ENCODE measurements at places on chromosomes 1 and 21.
A peak's percentile ranks its signal among the peaks of the same experiment; 100 is the strongest.

DNA sequence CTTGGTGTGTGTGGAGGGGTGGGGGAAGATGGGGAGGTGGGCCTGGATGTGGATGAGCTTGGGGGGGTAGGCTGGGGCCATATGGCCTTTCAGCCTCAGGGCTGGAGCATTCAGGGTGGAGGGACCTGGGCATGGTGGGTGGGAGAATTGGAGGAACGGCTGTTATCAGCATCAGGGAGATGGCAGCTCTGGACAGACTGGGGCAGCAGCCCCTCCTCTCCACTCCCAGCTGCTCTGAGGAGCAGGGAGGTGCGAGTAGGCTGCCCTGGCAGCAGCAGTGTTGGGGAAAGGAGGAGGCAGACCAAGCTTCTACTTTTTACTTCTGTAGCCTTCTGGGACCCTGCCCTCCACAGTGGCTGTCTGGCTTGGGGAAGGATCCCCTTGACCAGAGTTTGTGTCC, 10.2 kb downstream of the PPFIA4 start:
- no peak for DNase-seq

- DNase-seq: peak; percentile 45
These were observed 5.3 kb downstream of the E2F2 start for GRCh38 chr1:23525558-23526250.

DNA sequence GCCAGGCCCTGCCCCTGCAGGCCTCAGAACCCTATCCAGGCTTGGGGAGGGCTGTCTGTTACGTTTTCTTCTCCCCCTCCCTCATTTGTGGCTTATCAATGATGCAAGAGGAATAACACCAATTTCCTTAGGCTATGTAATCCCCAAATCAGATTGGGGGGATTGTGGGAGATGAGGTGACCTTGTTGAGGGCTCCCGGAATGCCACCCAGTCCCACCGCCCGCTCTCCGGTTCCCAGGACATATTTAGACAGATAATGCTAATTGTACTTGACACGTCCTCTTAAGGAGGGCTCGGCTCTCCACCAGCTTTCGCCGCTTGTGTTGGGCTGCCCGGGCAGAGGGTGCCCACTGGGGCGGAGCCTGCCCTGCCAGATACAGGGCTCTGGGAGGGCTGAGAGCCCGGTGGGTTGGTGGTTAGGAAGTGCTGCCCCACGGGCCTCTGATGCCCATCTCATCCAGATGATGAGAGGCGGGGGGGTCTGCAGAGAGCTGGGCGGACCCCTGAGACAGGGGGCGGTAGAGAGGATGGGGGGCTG, 90.0 kb downstream of the CASZ1 start:
- DNase-seq: no peak

- no peak for DNase-seq
These were observed 35.1 kb downstream of the RNF2 start for GRCh38 chr1:185080422-185080821.

- no peak for DNase-seq
These were observed 2.8 kb downstream of the REG4 start for GRCh38 chr1:119808491-119808890.

GRCh38 chr1:7948960-7949359, 8.3 kb upstream of the TNFRSF9 start:
- DNase-seq: no peak

DNA sequence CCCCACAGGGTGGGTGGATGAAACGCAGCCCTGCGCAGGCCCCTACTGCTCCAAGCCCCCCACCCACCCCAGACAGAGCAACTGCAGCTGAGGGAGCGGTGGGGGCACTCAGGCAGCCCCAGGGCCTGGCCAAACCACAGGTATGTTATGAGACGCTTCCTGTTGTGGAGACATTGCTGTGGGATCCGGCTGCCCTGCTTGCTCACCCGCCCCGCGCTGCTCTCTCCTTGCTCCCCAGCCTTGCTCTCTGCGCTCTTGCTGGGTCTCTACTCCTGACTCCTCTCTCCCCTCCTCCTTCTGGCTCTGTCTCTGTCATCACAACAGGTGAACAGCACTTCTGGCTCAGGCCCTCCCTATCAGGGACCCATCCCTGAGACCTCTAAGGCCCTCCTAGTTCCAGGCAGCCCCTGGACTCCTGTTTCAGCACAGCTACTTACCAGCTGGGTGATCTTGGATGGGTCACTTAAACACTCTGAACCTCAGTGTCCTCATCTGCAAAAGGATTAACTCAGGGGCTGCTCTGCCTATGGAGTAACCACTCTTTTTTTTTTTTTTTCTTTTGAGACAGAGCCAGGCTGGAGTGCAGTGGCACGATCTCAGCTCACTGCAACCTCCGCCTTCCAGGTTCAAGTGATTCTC, 15.9 kb downstream of the COL8A2 start:
- no peak for DNase-seq

DNA sequence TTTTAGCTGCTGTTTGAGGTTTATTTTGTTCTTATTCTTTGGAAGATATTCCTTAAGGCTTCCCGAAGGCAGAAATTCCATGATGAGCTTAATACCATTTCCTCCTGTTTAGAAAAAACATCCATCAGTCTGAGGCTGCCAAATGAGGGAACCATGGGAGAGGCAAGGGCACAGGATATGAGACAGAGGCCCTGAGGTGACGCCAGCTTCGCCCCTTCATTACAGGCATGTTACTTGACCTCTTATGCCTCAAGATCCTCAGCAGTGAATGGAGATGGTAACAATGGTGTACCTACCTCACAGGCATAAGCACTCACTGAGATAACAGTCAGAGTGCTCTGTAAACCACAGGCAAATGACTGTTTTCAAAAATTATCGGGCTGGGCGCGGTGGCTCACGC, 93.6 kb downstream of the RAVER2 start:
- no peak for DNase-seq

- DNase-seq: no peak
These were observed 748.6 kb upstream of the ADGRL2 start for GRCh38 chr1:81052162-81052561.

DNA sequence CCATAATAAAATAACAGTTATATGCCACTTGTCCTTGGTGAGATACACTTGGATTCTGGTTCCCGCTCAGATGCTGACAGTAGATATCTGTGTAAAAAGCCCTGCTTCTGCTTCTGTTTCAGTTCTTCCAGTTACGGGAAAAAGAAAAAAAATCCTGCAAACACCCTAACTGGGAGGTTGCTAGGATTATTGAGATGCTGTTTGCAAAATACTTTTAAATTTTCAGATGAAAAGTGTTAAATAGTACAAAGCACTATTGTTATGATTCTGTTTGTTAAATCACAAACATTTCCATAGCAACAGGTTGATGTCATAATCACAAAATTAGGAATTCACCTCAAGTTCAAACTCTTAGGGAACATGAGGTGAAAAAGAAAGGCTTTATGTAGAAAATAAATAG, 232.3 kb downstream of the HMCN1 start:
- DNase-seq: no peak

DNA sequence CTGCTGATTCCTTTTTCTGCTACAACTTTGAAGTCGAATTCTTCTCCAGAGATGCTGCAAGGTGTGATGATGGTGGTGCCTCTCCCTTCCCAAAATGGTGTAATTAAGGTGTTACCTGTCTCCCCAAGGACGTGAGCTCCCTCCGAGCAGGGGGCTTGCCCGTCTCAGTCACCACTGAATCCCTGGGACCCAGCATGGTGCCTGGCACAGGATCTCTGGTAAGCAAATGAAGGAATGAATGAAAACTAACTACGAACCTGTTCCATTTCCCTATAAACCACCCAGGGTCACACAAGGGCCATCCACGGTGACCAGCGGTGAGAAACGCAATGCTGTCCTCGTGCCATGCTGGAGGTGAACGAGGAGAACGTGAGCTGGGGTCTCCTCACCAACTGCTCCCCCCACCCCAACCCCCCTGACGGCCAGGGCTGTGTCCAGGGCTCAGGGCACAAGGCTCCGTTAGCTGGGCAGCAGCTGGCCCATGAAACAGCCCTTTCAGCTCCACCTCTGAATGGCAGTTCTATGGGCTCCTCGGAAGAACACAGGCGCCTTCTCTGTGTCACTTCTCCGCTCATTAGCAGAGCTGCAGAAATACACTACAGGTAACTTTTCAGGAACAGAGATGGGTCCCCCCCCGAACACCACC, 2.2 kb upstream of the MATN1 start:
- DNase-seq: no peak

DNA sequence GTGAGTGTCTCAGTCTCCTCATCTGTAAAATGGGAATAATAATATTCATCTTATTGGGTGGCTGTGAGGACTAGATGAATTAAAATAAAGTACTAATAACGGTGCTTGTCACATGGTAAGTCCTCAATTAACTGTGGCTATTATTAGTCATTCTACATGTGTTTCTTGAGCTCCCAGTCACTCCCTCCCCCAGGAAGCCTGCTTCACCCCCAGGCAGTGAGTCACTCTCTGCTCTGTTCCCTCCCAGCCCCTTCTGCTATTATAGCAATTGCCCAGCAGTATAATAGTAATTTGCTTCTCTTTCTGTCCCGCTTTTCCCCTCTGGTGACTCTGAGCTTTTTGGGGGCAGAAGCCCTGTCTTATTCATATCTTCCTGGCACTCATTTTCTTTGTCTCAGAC, 102.0 kb downstream of the BEND5 start:
- no peak for DNase-seq

- DNase-seq: no peak
These were observed 609 bp downstream of the RWDD2B start for GRCh38 chr21:29018540-29018939.

DNA sequence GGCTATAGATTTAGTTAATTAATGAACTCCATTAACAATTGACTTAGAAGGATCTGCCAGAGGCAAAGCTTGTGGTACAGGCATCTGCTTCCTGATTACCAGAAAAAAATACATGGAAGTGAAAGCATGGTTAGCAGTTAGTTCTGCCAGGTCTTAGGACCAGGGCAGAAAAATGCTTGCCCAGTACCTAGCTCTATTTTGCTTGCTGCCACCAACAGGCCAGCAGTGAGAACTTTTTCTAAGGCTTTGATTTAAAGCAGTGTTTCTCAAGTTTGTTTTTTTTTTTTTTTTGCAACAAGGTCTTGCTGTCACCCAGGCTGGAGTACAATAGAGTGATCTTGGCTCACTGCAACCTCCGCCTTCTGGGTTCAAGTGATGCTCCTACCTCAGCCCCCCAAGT, 16.4 kb upstream of the MTF1 start:
- DNase-seq: peak; percentile 18

GRCh38 chr1:158227904-158228623, 26.2 kb upstream of the CD1A start:
- DNase-seq: no peak

- no peak for DNase-seq
These were observed 482.6 kb downstream of the TTLL7 start for GRCh38 chr1:83516369-83516768.

- no peak for DNase-seq
These were observed 21.8 kb downstream of the ACTA1 start for GRCh38 chr1:229412056-229412455.

- DNase-seq: no peak
These were observed 22.3 kb upstream of the CASQ2 start for GRCh38 chr1:115790846-115791245.

GRCh38 chr1:201982082-201982622, 296 bp upstream of the RNPEP start:
- DNase-seq: peak; percentile 81

- DNase-seq: peak; percentile 37
These were observed 62.7 kb downstream of the PLPP3 start for GRCh38 chr1:56516539-56517252.

- no peak for DNase-seq
These were observed 97.8 kb upstream of the CHODL start for GRCh38 chr21:18146820-18147219.

- peak; percentile 32 for DNase-seq
These were observed 52.9 kb upstream of the ECE1 start for GRCh38 chr1:21342961-21343838.

GRCh38 chr1:80047791-80048190, 1041.3 kb upstream of the ADGRL4 start:
- DNase-seq: no peak

DNA sequence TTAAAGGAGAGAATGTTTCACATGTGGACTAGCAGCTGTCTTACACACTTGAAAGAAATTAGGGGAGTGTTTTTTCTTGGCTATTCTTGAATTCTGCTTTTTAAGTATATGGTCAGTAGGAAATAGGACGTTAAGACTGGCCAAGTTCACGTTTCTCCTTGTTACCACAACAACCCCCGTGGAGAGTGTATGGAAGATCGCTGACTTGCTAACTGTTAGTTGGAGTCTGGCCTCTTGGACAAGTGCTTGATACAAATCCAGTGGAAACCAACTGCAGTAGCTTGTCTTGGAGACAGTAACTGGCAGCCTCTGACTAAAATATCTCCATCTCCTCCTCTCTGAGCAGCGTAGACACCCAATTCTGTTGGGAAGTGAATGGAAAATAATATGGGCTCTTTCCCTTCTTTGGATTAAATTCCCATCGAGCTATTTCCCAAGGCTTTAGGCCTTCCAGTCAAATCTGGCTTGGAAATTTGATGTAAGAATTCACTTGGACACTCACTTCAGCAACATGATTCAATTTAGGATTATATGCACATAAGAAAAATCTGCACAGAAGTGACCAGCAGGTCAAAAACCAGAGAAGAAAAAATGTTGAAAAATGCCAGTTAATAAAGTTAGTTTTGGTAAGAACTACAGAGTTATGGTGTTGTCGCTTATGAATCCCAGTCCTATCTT, 3.6 kb upstream of the NFIA start:
- no peak for DNase-seq

GRCh38 chr1:19597496-19598309, 46.4 kb upstream of the NBL1 start:
- no peak for DNase-seq

DNA sequence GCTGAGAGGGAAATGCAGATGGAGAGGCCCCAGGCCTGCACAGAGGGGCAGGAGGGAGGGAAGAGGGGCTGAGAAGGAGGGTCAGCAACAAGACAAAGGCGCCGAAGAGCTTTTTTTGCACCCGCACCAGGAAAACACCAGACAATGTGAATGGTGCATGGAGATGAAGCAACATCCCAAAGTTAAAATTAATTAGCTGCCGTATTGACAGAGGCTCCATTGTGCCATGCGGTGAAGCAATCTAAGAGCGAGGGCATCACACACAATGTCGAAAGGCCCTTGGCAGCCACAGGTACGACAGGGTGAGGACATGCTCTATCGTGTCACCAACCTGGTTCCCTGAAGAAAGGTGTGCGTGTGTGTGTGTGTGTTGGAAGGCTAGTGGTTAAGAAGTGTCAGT, 41.2 kb downstream of the SSBP3 start:
- DNase-seq: no peak

DNA sequence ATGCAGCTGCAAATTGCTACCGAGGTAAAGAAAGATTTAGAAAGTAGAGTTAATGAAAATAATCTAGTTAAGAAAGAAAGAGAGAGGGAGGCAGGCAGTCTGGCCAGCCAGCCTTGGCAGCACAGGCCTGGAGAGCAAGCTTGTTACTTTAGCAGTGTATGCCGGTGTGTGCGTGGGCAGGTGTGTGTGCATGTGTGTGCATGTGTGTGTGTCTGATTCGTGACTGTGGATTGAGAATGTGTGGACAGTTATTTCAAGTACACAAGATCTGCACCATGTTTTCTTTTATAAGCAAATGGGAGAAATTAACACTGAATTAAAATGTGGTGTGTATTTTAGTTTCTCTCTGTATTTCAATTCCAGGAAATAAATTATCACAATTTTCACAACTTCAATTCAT, 211.6 kb downstream of the DSCAM start:
- DNase-seq: no peak

- DNase-seq: peak; percentile 84
These were observed at the start of gene DISC1 for GRCh38 chr1:231626535-231626950. Gene DISC1 (plus strand): TSS chr1:231626790. CDS start chr1:231626868, 78 bp downstream.

- no peak for DNase-seq
These were observed 8.5 kb downstream of the PRCC start for GRCh38 chr1:156775799-156776198.

Data from stomach (tissue), 19 donors.